ENCODE measurements at places on chromosomes 6 and 20. TPM values are rescaled to one million over a fixed set of nuclear protein-coding genes. Genes with fewer than 3 reads are reported as not detected.

Gene LSM2
- 48.9 TPM for polyA plus RNA-seq

Gene DEFB125
- not detected for polyA plus RNA-seq

Gene NKX2-2
- 0.54 TPM for polyA plus RNA-seq

Gene FAM83C
- 0.04 TPM for polyA plus RNA-seq

Gene PRRT1
- 4.7 TPM for polyA plus RNA-seq

Gene OR12D3
- not detected for polyA plus RNA-seq

Gene GATA5
- 34.2 TPM for polyA plus RNA-seq

Gene LINC00237
- not detected for polyA plus RNA-seq
